ENCODE measurements at places on chromosomes 12 and 14.

DNA sequence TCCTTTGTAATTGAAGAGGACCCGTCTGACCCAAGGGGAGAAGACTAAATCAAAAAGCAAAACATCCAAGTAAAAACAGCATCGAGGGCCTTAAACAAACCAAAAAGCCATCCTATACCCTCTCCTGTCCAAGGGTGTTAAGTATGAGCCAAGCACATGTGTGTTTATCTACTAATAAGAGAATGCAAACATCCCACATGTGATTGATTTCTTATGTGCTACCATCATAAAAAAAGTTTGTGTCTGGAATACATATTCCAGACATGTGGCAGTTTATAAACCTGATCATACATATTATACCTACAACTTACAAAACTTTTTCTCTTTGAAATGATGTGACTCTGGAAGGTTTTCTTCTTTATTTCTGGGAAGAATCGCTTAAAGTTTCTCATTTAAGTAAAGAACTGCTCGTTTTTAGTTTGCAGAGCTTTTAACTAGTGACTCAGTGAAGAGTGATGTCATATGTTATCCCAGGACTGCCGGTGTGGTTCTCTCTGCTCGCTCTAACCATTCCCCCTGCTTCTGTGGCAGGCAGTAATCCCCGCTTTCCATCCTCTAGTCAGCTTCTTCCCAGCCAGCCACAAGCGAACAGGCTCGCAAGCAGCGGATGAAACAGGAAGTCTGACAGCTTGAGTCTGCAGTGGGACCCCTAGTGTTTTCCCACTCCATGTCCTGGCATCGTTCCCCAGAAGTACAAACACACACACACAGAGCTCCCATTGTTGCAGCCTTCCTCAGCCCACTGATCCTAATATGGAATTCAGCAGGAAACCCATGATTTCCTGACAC is 431 bp upstream of the RHOJ start:
- DNase-seq, result peak; percentile 98

- no peak for DNase-seq
Measured at GRCh38 chr14:97280526-97280925, 483.3 kb downstream of the VRK1 start.

DNA sequence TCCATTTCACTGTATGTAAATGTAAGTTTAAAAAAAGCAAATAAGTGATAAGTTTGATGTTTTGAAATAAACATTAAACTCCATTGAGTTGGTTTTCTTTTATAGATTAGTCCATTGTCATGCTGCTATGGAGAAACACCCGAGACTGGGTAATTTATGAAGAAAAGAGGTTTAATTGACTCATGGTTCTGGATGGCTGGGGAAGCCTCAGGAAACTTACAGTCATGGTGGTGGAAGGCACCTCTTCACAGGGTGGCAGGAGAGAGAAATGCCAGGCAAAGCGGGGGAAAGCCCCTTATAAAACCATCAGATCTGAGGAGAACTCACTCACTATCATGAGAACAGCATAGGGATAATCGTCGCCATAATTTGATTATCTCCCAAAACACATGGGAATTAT is 48.4 kb upstream of the OXA1L start:
- no peak for DNase-seq

DNA sequence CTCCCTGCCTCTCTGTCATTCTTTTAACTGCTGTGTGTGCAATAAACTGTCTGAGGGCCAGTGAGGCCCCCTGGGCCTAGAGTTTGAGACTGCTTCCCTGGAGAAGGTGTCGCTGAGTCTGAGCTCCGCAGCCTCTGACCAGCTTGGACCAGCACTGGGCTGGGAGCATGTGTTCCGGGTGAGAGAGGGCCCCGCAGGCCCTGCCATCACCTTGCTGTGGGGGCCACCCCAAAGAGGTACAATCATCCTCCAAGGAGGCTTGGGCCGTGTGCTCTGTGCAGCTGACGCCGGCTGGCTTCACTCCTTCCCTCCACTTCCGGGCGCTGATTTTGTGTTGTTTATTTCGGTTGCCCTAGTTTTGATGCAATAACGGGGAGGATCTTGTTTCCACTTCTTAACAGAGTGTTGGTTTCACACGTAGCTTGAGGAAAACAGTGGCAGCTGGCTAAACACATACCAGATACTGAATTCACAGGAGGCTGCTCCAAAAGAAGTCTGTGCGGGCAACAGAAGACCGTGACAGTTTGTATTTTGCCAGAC is 121.6 kb downstream of the TMEM132C start:
- no peak for DNase-seq

- no peak for DNase-seq
Measured at GRCh38 chr12:84619053-84619571, 293.5 kb downstream of the SLC6A15 start.

GRCh38 chr12:93302331-93303229 is 75.1 kb upstream of the NUDT4 start:
- no peak for DNase-seq

DNA sequence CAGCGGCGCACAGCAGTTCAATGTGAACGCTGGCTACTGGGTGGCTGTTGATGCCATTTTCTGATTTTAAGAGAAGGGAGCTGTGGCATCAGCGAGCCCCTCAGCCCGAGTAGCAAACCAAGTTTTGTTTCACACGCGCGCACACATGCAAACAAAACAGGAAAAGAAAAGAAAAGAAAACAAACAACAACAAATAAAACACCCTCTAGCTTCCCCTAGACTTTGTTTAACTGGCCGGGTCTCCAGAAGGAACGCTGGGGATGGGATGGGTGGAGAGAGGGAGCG is 540 bp downstream of the PAX9 start:
- no peak for DNase-seq

GRCh38 chr14:104240434-104241157 is 102.2 kb downstream of the KIF26A start:
- DNase-seq, result no peak

- no peak for DNase-seq
Measured at GRCh38 chr14:80095623-80096022, 115.7 kb downstream of the DIO2 start.

DNA sequence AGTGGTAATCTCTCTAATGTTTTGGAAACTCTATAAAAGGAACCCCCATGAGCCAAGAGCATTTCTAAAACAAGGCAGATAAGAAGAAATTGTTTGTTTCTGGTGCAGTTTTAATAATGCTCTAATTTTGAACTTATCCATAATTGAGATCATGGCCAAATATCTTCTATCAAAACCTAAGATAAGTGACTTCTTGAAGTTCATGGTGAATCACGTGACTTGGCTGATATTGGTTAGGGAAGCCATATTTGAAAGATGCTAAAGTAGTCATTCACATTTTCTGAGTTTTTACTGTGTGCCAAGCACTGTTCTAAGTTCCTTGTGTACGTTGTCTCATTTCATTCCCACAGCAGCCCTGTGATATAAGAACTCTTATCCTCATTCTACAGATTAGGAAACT is 157.9 kb downstream of the KICS2 start:
- no peak for DNase-seq

DNA sequence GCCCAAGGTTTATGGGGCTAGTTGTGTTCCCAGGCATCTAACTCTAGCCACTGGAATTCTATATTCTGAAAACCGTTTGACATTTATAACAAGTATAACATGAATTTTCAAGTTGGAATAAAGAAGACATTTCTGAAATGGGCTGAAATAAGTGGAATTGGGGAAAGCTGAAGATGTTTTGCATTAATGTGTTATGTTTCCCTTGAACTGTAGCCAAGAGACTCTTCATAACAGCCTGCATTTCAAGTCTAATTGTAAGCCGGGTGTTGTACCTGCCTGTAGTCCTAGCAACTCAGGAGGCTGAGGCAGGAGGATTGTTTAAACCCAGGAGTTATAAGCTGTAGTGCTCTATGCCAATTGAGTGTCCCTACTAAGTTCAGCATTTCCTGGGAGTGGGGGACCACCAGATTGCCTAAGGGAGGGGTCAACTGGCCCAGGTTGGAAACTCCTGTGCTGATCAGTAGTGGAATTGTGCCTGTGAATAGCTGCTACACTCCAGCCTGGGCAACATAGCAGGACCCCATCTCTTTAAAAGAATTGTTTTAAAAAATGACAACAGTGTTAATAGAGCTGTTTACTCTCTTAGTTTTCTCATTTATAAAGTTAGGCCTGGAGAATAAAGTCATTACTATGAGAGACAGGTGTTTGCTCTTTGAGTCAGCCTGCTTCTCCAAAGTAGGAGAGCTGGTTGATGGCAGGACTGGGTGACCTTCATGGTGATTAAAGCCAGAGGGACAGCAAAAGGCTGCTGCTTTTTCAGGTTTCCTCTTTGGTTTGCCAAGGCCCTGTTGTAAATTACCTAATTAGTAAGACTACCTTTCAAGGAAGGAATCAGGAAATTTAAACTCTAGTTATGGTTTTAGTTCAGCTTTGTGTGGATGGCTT is 483.6 kb upstream of the RGS6 start:
- no peak for DNase-seq

DNA sequence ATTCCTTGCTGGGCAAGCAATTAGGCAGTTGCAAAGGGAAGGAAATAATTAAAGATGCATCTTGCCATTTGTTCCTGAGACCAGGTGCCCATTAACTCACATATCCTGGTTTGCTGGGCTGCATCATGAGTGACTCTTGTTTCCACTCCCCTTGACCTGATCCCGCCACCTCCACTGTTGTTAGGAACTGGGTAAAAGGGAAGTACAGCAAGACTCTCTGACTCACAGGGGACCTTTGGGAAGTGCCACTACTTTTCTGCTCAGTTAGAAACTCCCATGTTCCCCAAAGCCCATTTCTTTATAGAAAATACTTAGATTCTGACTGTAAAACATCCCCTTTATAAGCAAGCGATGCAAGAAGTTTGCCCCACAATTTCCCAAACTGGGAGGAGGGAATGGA is 186.0 kb upstream of the BCL2L14 start:
- no peak for DNase-seq

GRCh38 chr14:36816481-36816880 is 154.8 kb downstream of the PAX9 start:
- DNase-seq, result no peak

- no peak for DNase-seq
Measured at GRCh38 chr12:53754633-53755264, 3.0 kb upstream of the CISTR start.

DNA sequence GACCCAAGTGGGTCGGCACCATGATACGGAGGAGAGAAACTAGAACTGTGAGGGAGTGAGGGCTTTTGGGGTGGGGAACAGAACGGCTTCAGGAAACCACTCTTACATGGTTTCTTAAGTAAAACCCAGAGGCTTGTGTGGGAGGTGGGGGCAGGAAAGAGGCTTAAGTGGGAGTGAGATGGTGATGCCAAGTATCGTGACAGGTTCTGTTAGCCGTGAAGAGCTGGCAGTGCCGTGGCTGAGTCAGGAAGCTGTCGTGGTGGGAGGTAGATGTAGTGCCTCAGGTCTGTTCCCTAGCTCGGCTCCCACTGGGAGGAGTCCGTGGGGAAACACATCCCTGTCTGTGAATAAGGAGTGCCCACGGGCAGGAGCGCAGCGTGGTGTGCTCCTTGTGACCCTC is 185.8 kb upstream of the FKBP4 start:
- no peak for DNase-seq

DNA sequence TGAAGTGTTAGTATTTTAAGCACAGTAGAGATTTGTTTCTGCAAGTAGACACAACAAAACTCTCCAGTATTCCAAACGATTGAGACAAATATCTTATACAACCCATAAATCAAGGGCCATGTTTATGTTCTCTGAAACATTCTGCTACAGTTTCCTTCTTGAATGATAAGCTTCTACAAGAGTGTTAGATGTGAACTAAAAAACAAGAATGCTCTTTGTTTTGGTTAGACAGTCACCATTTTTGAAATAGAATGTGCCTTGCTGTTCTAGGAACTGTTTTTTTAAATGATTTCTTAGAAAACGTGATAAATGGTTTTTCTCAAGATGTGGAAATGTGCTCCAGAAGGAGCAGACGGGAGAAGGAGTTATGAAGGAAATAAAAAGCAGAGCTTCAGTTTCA is 1656.3 kb upstream of the FLRT2 start:
- DNase-seq, result no peak

DNA sequence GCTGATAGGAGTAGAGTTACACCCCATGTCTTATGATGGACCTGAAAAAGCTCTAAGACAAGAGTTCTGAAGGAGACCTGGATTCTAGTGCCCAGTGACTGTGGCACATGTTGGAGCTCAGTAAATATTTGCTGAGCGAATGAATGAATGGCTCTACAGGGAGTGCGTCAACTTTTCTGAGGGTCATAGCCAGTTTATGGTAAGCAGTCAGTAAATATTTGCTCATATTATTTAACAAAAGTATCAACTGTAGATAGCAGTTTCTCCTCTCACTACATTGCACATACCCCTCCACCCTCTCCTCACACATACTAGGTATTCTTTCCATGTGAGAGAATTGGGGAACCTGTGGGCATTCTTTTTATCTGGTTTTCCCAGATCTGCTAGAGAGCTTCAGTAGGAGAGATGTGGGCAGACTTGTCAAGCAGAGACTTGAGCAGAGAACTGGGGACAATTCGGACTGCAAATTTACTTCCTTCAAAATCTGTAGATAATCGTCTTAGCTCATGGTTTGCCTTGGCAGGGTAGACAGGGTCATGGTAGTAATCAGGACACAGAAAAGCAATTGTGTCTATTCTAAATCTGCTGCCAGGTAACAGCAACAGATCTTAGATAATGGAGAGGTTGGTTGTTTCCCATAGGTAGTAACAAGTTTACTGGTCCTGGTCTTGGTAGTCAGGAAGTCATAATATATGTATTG is 5.7 kb downstream of the SLC4A8 start:
- DNase-seq, result no peak

DNA sequence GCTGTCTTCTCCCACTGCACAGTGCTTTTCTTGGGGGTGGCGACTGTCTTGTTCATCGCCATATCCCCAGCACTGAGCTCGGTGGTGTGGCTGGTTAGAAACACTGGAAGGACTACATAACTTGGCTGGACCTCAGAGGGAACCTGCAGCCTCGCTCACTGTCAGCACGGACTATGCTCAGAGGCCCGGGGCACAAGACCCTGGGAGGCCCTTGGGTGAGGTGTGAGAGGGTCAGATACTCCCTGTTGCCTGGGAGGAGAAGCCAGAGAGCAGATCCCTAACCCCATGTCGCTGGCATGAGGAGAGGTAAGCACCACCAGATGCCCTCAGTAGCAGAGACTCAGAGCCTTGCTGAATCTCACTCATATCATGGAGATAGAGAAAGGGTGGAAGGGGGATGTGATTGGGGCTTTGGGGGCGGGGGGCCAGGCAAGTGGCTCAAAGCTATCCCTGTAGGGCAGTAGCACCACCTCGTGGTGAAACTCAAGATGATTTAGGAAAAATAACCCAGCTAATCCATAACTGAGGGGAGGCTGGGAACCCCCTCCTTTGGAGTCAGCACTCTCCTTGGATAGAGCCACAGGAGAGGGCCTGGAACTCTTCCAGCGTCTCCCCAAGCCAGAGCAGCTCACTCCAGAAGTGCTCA is 18.7 kb upstream of the HDAC7 start:
- DNase-seq, result no peak

- no peak for DNase-seq
Measured at GRCh38 chr12:92162079-92162478, 16.4 kb upstream of the BTG1 start.

All from fibroblast of skin of left quadriceps (primary cell).